Activated naive CD8-positive, alpha-beta T cell treated with anti-CD3 and anti-CD28 coated beads, Interleukin-2, amount 10 ng/mL, durations not matched to agents 7 days and 5 days (primary cell): ENCODE measurements at places on chromosomes 2 and 18. TPM values are rescaled to one million over a fixed set of nuclear protein-coding genes. Genes with fewer than 3 reads are reported as not detected.

Gene CD226
- 50.9 TPM for total RNA-seq

Gene FAM237A
- not detected for total RNA-seq

Gene LYPD1
- total RNA-seq: not detected

Gene PDE11A
- not detected for total RNA-seq

Gene HDHD2
- 42.2 TPM for total RNA-seq

Gene WDPCP
- 10.5 TPM for total RNA-seq

Gene CCDC102B
- total RNA-seq: 3.9 TPM

Gene ABCG5
- total RNA-seq: not detected

Gene RIT2
- total RNA-seq: not detected

Gene ANKRD53
- total RNA-seq: 0.28 TPM

Gene IGFBP5
- 0.14 TPM for total RNA-seq

Gene KIF5C
- total RNA-seq: 13.3 TPM

Gene STARD6
- total RNA-seq: not detected

Gene OSBPL1A
- 1.0 TPM for total RNA-seq

Gene BOK
- total RNA-seq: not detected

Gene REG1B
- not detected for total RNA-seq

Gene AGXT
- total RNA-seq: not detected

Gene LRP2
- total RNA-seq: 0.47 TPM

Gene SERPINB12
- total RNA-seq: not detected

Gene CDH19
- not detected for total RNA-seq

Gene NT5C1B
- total RNA-seq: not detected

Gene FNDC4
- total RNA-seq: not detected

Gene GLI2
- total RNA-seq: 1.9 TPM

Gene DCTN1
- 113 TPM for total RNA-seq

Gene CIB4
- total RNA-seq: not detected

Gene MLPH
- not detected for total RNA-seq

Gene SKOR2
- total RNA-seq: not detected

Gene MAL
- 184 TPM for total RNA-seq

Gene CNDP1
- not detected for total RNA-seq

Gene ITPRIPL1
- total RNA-seq: 35.9 TPM

Gene HOXD9
- total RNA-seq: not detected

Gene KIAA2012
- total RNA-seq: not detected

Gene CNGA3
- not detected for total RNA-seq

Gene CRYGD
- not detected for total RNA-seq

Gene MOCOS
- total RNA-seq: 0.19 TPM

Gene TMEFF2
- total RNA-seq: not detected

Gene TMEM163
- total RNA-seq: 0.14 TPM

Gene CFC1
- total RNA-seq: not detected

Gene TANC1
- 0.31 TPM for total RNA-seq

Gene HIBCH
- total RNA-seq: 17.5 TPM

Gene AMER3
- not detected for total RNA-seq

Gene PDE1A
- total RNA-seq: not detected

Gene FBXO36
- 1.8 TPM for total RNA-seq

Gene ST6GAL2
- not detected for total RNA-seq

Gene NOSTRIN
- total RNA-seq: not detected

Gene DRC1
- not detected for total RNA-seq

Gene NTSR2
- not detected for total RNA-seq

Gene CFAP53
- 0.36 TPM for total RNA-seq

Gene GALNT13
- 0.64 TPM for total RNA-seq

Gene TBC1D8
- total RNA-seq: 0.79 TPM

Gene C2orf80
- total RNA-seq: not detected
